ENCODE measurements at places on chromosomes 7 and 10.

- peak; percentile 89 for DNase-seq
These were observed 778 bp upstream of the TRIM8 start for GRCh38 chr10:102643336-102644065.

DNA sequence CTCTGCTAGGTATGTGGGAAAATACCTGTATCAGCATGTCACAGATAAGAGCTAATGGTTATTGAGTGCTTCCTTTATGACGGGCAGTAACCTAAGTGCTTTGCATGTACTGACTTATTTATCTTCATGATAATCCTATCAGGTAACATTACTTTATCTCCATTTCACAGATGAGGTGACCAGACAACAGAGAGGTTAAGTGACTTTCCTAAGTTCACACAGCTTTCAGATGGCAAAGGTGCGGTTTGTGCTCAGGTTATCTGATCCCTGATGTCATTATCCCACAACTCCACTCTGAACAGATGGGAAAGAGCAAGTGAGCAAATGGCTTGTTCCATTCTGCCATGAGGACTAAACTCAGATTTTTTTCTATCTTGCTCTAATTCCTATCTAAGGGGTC is 217.0 kb upstream of the PODXL start:
- no peak for DNase-seq

- DNase-seq = peak; percentile 95
These were observed 2.7 kb upstream of the PRKRIP1 start for GRCh38 chr7:102393467-102393866.

GRCh38 chr7:92751902-92752901 is 84.2 kb downstream of the CDK6 start:
- DNase-seq = no peak

DNA sequence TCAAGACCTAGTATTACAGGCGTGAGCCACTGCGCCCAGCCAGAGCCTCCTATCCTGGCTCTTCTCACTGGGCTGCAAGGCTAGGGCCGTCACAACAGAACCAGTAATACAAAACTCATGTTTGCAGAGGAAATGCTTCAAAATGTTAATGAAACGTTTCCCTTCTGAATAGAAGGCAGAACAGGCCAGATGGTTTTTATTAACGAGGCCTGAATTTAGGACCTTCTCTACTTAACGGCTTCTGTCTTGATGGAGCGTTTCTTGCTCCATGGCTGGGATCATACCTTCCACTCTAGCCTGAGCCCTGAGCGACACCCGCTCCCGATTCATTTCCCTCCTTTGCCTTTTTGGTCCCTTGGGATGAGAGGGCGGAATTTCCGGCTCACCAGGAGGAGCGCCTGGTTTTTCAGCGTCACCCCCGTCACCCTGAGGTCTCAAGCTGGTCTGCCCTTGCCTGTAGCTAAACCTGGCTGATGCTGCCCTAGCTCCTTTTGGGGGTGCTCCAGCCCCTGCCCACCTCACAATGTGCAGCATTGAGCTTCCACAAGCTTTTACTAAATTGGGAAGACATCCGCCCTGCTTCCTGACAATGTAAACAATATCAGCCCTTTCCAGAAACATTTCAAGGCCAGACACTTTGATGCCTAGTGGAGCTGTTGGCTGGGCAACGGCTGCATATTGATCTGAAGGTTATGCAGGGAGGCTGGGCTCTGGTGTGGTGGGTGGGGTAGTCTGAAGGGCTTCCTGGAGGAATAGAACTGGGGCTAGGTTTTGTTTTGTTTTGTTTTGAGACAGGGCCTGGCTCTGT is 5.2 kb downstream of the CLIP2 start:
- DNase-seq = peak; percentile 72

GRCh38 chr10:22285130-22285529 is 31.1 kb upstream of the COMMD3 start:
- DNase-seq = no peak

GRCh38 chr7:147775516-147776284 is 814.9 kb upstream of the C7orf33 start:
- DNase-seq = no peak

GRCh38 chr10:122911889-122912484 is 1.6 kb downstream of the FAM24A start:
- DNase-seq = peak; percentile 88

GRCh38 chr10:124226271-124227054 is 133.1 kb upstream of the CHST15 start:
- no peak for DNase-seq

- DNase-seq = peak; percentile 84
These were observed 10.2 kb upstream of the ZFYVE27 start for GRCh38 chr10:97726636-97727178.

DNA sequence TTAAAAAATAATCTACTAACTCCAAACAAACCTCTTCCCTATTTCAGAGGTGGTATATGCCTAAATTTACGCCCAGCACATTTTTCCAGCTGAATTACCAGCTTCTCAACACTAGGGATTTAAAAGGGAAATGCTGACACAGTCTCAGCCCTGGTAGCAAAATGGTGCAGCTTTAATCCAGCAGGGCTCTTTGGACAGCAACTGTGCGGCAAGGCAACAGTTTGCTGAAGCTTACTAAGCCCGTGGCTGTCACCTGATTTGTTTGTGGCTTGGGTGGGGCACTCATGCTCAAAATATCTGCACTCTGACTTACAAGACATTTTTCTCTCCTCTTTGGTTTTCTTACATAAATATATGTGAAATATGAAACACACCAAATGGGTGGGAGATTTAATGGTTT is 206.7 kb downstream of the POU6F2 start:
- no peak for DNase-seq

GRCh38 chr7:38978491-38978890 is 782 bp downstream of the POU6F2 start:
- DNase-seq = no peak

- DNase-seq = peak; percentile 43
These were observed 90.2 kb downstream of the TACC2 start for GRCh38 chr10:122078965-122079795.

- DNase-seq = no peak
These were observed 11.2 kb downstream of the SLC13A4 start for GRCh38 chr7:135716677-135717238.

DNA sequence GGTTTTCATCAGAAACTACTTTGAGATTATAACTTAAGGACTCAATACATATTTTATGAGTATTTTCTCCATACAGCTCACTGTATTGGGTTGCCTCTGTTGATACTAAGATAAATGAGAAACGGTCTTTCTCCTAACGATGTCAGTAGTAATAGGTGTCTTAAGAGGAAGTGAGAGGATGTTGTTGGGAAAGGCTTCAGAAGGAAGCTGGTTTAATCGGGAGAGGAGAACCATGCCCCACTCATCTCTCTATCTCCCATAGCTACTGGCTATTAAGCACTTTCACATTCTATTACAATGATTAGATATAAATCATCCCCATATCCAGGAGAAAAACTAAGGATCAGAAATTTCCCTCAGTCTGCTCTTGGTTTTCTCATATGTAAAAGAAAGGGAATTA is 2.0 kb downstream of the CLEC5A start:
- no peak for DNase-seq

Data from islet precursor cell (in vitro differentiated cells).